ENCODE measurements at places on chromosomes 4 and X.

- DNase-seq = no peak
Measured at GRCh38 chrX:47097018-47097417, 18.8 kb downstream of the RGN start.

- DNase-seq = peak; percentile 81
Measured at GRCh38 chr4:53189011-53189410, 176.8 kb downstream of the SCFD2 start.

DNA sequence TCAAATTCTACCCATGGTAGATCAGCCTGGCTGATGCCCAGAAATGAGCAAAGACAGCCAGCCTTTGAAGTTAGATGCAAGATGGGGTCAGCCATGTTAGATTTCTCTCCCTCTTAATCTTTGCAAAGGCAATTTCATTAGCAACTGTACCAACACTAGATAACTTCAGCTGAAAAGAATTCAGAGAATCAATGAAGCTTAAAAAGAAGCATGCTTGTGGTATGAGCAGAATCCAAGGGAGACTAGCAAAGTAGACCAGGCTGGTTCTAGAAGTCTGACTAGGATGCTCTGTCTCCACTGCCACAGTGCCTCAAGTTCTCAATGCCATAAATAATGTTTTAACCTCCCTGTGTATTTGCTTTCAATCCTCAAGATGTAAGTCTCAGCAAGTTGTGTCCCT is 247.3 kb downstream of the SLC7A11 start:
- peak; percentile 69 for DNase-seq

GRCh38 chr4:94447754-94448411 is 3.9 kb upstream of the PDLIM5 start:
- peak; percentile 42 for DNase-seq

DNA sequence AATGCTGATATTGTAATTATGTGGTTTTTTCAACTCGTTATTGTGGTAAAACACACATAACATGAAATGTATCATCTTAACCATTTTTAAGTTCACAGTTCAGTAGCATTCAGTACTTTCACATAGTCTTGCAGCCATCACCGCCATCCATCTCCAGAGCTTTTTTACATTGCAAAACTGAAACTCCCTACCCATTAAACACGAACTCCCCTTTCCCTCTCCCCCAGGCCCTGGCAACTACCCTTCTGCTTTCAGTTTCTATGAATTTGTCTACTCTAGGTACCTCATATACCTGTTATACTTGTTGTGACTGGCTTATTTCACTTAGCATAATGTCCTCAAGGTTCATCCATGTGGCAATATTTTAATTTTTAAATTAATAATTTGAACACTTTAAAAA is 380.6 kb downstream of the MAPK10 start:
- DNase-seq = no peak

DNA sequence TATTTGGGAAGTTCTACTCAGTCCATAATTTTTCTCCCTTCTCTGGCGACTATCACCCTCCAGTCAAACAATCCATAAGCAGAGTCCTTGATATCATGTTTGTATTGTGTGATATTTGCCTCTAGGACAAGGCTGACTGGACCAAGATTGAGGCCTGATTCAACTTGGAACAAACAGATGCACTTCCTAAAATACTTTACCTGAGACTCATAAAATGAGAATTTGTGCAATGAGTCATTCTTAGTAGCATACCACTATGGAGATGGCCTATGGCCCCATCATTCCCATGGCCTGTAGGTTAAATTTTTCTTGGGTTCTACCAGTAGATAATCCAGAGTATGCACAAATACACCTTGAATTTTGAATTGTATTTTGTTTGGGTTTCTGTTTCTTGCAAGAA is 74.2 kb upstream of the DMD start:
- no peak for DNase-seq

DNA sequence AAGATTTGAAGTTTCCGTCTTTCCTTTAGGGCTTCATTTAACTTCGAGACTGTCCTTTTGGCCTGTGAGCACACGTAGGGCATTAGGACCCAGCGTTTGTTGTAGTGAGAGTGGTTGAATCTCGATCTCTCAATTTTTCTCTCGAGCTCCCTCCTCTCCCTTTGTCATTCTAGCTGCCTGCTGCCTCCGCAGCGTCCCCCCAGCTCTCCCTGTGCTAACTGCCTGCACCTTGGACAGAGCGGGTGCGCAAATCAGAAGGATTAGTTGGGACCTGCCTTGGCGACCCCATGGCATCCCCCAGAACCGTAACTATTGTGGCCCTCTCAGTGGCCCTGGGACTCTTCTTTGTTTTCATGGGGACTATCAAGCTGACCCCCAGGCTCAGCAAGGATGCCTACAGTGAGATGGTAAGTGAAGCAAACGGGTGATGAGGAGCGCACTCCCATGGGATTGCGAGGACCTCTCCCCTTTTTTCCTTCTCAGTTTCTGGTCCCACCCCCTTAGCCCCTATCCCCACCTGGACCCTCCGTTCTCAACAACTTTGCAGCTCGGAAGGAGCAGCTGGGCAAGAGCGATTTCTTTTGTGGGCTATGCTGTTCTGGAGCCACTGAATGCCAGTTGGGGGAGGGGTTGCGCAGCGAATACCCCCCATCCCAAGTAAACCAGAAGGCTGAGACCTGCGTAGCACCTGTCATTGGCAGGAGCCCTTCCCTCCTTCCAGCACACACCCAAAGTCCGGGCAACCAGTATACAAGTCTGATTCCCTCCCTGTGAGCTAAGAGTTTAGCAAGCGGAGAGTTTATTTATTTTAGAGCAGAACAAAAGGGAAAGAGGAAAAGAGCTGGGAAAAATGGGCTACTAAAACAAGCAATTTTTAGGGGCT is at the start of gene TMEM35A:
Gene TMEM35A, plus strand, starts transcription at position 164 of the 883 bp plus-strand sequence. Its CDS starts 124 bp downstream, at position 288.
- peak; percentile 46 for DNase-seq

Measured in GM23248 (cell line).